Suprapubic skin (tissue), 4 donors: ENCODE measurements at places on chromosomes 4 and X. TPM values are rescaled to one million over a fixed set of nuclear protein-coding genes. Genes with fewer than 3 reads are reported as not detected.

The C4orf36 gene
- 0.83 TPM for total RNA-seq

GRCh38 chrX:101931136-101931487 lies 715 bp downstream of the ZMAT1 start:
- no peak for DNase-seq
- no peaks in the 10 kb centered on the region for H3K36me3 ChIP-seq
- H3K4me1 ChIP-seq = no peaks in the 10 kb centered on the region
- H3K4me3 ChIP-seq = peak overlapping the region; percentile 73
- peak overlapping the region; percentile 95 for H3K27ac ChIP-seq

DNA sequence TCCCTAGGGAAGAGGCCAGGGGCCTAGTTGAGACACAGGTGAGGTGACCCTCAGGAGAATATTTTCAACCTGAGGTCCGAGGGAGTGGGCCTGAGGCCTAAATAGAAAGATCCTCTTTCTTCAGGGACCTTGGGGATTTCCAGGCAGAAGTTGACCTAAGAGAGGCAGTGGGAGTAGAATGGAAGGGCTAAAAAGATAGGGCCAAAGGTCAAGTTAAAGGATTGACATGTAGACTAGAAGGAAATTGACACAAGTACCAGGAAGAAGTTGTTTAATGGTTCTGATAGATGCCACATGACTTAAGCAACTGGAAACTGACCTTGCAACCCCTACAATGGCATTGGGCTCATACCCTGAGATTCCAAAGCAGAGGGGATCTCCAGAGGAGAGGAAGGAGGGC lies 76.9 kb downstream of the SHROOM3 start:
- no peak for DNase-seq
- H3K27ac ChIP-seq = no peak overlapping the region
- no peaks in the 10 kb centered on the region for H3K36me3 ChIP-seq
- peaks cover 4% of the 10 kb centered on the region for H3K4me1 ChIP-seq

DNA sequence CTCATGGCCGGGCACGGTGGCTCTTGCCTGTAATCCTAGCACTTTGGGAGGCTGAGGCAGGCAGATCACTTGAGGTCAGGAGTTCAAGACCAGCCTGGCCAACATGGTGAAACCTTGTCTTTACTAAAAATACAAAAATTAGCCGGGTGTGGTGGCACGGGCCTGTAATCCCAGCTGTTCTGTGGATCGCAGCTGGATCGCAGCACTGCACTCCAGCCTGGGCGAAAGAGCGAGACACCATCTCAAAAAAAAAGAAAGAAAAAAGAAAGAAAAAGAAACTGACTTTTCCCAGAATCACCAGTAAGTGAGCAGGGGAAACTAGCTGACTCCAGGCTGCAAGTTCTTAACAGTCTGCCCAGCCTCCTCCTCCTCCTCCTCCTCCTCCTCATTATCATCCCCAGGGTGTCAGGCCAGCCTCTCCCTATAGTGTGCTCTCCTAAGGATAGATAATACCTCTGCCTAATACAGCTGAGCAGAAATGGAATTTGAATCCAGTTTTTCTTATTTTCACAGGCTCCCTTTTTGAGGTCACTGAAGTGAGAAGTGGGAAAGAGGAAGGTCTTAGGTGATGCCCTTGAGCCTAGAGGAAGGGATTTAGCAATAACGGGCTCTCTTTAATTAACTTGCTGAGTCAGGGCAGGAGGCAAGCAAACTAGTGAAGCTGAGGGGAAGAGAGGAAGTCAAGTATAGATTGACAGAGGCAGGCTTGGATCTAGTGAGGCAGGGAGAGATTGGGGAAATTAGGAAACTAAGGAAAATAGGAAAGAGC lies 11.8 kb upstream of the ELF2 start:
- H3K36me3 ChIP-seq = no peaks in the 10 kb centered on the region
- DNase-seq = no peak
- no peaks in the 10 kb centered on the region for H3K27me3 ChIP-seq

- DNase-seq = no peak
- H3K27me3 ChIP-seq = peaks cover 19% of the 10 kb centered on the region
- no peaks in the 10 kb centered on the region for H3K36me3 ChIP-seq
- no peaks in the 10 kb centered on the region for H3K4me1 ChIP-seq
These were observed 22.8 kb upstream of the PDE6B start for GRCh38 chr4:602559-602942.

- H3K27me3 ChIP-seq = no peaks in the 10 kb centered on the region
- H3K36me3 ChIP-seq = no peaks in the 10 kb centered on the region
- no peak overlapping the region for H3K27ac ChIP-seq
These were observed 2127.3 kb downstream of the PCDH7 start for GRCh38 chr4:32847461-32847860.

The EFHC2 gene
- 7.6 TPM for total RNA-seq

The AWAT1 gene
- 2.7 TPM for total RNA-seq

GRCh38 chr4:73668782-73669201 lies 48.6 kb upstream of the RASSF6 start:
- H3K27me3 ChIP-seq = no peaks in the 10 kb centered on the region
- no peak overlapping the region for H3K4me3 ChIP-seq
- DNase-seq = no peak
- H3K4me1 ChIP-seq = peaks cover 6% of the 10 kb centered on the region

The COL25A1 gene
- 1.4 TPM for total RNA-seq

The MSANTD1 gene
- total RNA-seq = 0.72 TPM

GRCh38 chrX:281166-281999 lies at the start of gene PLCXD1:
Gene PLCXD1, plus strand, starts transcription at chrX:281381. Its CDS starts 2,807 bp downstream, at chrX:284188.
- peak; percentile 78 for DNase-seq
- H3K36me3 ChIP-seq = peaks cover 13% of the 10 kb centered on the region
- peaks cover 33% of the 10 kb centered on the region for H3K4me1 ChIP-seq
- H3K4me3 ChIP-seq = peak within 1 kb of the TSS; percentile 28
- no peaks in the 10 kb centered on the region for H3K27me3 ChIP-seq

The WDFY3 gene
- 123 TPM for total RNA-seq

The PACRGL gene
- total RNA-seq = 33.9 TPM

- no peak overlapping the region for H3K27ac ChIP-seq
- H3K4me3 ChIP-seq = no peak overlapping the region
- H3K4me1 ChIP-seq = peaks cover 3% of the 10 kb centered on the region
- H3K36me3 ChIP-seq = no peaks in the 10 kb centered on the region
These were observed 160.2 kb upstream of the CPEB2 start for GRCh38 chr4:14841801-14842768.

The LDB2 gene
- 11.7 TPM for total RNA-seq

The PRAF2 gene
- total RNA-seq = 15.6 TPM

The DSPP gene
- not detected for total RNA-seq
